ENCODE measurements at places on chromosomes 12 and 14.

DNA sequence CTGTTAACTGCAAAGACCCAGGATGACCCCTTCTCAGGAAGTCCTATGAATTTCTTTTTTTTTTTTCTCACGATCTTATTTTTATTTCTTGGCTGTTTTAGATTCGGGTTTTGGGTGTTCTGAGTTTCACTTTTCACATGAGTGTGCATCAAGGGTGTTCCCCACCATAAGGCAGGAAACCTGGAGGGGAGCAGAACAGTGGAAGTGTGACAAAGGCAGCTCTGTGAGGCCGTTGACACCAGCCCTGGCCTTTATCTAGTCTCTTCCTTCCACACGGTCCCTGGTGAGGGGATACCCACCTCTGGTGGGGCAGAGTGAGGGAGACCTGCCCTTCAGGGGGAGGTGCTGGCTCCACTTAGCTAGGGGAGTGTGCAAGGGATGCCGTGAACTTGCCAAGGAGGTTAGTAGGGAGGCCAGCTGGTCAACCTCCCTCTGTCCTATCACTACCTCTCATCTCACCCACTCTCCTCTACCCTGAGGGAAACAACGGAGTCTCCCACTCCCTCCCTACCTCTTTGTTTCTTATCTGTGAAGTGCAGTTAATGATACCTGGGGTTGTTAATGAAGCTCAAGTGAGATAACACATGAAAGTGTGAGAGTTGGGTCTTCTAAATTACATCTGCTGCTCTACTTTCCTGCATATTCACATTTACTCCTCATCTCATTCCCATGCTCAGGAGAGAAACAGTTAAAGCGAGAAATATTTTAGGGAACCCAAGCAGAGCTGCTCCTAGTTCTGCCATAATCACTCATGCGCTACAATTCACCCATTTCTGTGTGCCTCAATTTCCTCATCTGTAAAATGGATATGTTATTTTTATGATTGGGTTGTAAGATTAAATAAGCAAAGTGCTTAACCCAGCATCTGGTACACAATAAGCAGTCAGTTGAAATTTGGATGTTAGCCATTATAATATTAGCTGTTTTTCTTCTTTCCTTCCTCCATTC, 4.4 kb upstream of the GALNT6 start:
- DNase-seq: no peak

GRCh38 chr14:54674046-54674741, 107.3 kb downstream of the SAMD4A start:
- no peak for DNase-seq

GRCh38 chr12:974271-974862, 16.7 kb upstream of the ERC1 start:
- no peak for DNase-seq

- DNase-seq: no peak
Observed at GRCh38 chr12:96241846-96242256, 47.7 kb downstream of the ELK3 start.

- no peak for DNase-seq
Observed at GRCh38 chr12:125282921-125283320, 217.7 kb downstream of the AACS start.

GRCh38 chr12:64225626-64226025, 3.5 kb upstream of the KICS2 start:
- DNase-seq: no peak

- DNase-seq: peak; percentile 68
Observed at GRCh38 chr12:46472893-46473633, 100.5 kb upstream of the SLC38A2 start.

GRCh38 chr12:7716381-7716780, 5.1 kb downstream of the DPPA3 start:
- DNase-seq: no peak

- DNase-seq: no peak
Observed at GRCh38 chr12:29818916-29819623, 35.3 kb upstream of the TMTC1 start.

GRCh38 chr14:64942531-64943111, at the start of gene GPX2:
GPX2 (minus strand) TSS chr14:64942745; CDS start chr14:64942726, 19 bp downstream.
- no peak for DNase-seq

DNA sequence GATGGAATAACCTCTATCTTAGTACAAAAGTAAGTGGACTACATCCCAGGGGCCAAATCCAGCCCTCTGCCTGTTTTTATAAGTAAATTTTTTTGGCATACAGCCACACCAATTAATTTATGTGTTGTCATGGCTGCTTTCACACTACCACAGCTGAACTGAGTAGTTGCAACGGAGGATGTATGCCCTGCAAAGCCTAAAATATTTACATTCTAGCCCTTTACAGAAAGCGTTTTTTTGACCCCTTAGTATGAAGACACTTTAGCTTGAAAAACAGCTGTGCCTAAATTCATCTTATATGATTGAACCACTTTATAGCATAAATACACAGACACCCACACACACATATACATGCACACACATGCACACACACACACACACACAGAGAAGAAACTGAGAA, 501.6 kb downstream of the EGLN3 start:
- DNase-seq: no peak

DNA sequence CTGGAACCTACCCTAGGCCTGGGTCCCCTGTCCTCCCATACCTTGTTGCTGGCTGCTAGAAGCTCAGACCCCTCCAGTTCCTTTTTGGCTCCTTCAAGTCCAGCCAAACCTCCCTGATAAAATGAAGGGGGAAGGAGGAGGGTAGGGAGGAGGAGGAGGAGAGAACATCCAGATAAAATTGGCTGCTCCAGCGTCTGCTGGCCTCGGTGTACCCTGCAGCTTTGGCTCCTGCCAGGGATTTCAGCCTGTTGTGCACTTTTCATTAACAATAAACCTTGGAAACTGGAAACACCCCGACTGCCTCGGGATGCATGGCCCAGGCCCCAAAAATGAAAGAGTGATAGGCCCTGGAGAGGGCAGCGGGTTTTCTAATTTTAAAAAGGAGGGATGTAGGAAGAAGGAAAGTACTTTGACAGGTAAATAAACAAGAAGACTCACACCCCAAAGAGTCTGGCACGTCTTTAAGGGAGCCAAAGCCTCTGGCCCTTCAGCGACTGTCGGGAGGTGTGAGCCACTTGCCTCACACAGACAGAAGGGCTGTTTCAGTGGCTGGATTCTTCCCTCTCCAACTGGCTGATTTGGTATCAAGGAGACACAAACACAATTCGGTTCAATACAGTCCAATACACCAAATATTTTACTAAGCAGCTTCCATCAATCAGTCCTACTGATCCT, 49.8 kb downstream of the NUAK1 start:
- DNase-seq: no peak

DNA sequence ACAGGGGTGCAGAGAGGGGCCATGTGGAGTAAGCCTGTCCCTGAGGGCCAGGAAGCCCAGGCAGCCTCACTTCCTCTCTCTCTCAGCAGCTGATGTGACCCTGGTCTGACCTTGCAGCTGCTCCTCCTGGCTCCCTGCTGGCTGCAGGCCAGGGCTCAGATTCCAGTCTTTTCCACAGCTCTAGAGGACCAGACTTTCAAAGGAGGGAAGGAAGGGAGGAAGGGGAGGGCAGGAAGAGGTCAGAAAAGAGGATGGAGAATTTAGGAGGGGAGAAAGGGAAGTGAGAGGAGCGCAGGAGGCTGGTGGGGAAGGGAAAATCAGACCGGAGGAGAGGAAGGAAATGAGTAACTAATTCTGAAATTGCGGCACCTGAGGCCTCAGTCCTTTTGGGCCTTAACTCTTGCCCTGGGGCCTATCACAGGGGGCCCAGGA, 40.9 kb upstream of the VASH1 start:
- peak; percentile 26 for DNase-seq

GRCh38 chr14:54189748-54190354, 207.0 kb upstream of the CDKN3 start:
- peak; percentile 81 for DNase-seq

DNA sequence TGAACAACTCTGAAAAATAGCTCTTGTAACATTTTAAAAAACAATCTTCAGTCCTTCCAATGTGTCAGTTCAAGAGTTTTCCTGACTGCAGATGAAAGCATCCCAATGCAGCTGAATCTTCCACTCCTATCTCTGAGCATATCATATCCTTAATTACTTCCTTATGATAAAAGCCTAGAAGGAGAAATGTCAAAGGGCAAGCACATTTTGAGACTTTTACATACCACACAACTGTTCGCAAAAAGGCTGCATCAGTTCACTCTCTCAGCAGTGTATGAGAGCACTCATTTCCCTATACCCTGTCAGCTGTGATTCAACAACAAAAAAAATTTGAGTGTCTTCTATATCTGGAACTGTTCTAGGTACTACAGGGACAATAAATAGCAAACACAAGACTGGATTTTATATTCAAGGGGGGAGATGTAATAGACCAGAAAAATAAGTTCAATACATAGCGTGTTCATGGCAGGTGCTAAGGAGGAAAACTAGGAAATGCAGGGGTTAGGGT, 66.1 kb downstream of the ACADS start:
- no peak for DNase-seq

DNA sequence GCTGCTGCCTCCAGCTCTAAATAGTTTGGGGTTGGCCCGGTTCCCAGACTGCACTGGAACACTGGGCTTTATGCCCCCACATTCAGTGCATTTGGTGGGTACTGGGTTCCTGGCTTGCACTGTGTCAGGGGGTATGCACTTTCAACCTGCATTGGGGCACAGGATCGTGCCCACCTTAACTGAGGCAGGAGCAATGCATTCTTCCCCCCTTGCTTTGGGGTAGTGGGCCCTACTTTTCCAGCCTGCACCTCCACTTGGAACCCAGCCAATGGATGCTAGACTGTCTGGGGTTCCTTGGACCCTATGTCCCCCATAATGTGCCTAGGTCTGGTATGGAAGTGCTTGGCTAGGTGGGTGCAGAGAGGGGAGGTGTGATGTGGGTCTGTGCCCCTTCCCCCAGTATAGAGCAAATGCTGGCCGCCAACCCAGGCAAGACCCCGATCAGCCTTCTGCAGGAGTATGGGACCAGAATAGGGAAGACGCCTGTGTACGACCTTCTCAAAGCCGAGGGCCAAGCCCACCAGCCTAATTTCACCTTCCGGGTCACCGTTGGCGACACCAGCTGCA, 615 bp downstream of the TARBP2 start:
- no peak for DNase-seq

GRCh38 chr14:22282417-22282816, 306.6 kb downstream of the DAD1 start:
- no peak for DNase-seq

DNA sequence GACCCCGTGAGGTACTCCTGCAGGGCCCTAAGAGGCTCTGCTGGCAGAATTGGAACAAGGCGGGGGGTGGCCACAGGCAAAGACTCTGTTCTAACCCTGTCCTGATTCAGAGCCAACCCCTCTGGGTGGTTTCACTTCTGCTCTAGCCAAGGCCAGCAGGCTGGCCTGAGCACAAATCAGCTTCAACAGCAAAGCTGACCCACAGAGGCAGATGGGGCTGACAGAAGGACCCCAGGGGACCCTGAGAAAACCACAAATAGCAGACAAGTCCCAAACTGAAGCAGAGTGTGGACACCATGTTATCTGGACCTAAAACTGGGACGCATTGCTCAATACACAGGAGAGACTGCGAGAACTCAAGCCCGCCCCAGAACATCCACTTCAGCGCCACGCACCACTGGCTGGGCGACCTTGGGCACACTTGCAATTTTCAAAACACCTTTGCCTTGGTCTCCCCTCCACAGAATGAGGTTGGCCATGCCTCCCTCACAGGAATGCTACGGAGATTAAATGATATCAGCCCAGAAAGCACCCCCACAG, 76.4 kb upstream of the DICER1 start:
- DNase-seq: no peak

DNA sequence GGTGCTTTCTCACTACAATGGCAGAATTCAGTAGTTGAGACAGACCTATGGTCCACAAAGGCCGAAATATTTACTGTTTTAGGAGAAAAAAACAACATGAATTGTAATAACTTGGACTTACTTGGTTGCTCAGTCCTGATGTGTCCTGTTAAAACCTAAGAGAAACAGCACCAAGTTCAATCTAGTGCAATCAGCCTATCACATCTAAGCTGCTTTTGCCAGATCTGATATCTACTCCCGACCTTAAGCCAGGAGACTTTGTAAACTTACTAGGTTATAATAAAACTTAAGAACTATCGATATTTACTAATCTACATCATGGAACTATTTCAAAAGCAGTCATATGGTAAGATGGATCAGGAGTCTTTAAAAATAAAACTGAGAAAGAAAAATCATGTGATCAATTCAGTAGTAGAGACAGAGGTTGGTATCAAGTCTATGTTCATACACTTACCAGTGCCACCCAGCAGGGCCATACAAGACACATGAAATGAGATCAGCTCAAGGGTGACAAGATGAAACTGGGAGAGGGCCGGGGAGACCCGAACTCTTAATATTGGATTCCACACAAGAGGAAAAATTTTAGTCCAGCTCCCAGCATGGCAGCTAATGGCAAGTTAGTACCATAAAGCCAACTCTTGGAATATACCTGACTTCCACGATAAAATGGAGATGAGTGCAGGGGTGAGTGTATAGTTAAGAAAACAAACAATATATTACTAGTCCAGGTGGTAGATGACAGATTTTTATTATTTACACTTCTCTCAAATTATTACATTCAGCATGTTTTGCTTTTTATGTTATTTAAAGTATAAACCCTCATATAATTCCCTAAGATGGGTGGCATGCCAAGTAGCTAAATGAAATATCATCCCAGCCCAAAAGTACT, 27.5 kb downstream of the NUDT4 start:
- no peak for DNase-seq

GRCh38 chr12:58384196-58384595, 442.8 kb downstream of the ATP23 start:
- DNase-seq: no peak

- no peak for DNase-seq
Observed at GRCh38 chr14:105882626-105883025, 356.2 kb downstream of the TMEM121 start.

GRCh38 chr14:102229071-102229738, 75.8 kb downstream of the MOK start:
- no peak for DNase-seq

DNA sequence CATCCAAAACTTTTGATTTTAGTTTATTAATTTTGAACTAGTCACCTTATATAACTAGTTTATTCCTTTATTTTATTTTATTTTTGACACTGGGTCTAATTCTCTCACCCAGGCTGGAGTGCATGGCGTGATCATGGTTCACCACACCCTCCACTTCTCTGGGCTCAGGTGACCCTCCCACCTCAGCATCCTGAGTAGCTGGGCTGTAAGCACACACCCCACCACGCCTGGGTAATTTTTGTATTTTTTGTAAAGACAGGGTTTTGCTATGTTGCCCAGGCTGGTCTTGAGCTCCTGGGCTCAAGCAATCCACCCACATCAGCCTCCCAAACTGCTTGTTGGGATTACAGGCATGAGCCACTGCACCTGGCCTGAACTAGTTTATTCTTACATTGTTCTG, 17.3 kb downstream of the PCNX1 start:
- DNase-seq: no peak

Data from A172 (cell line).